NCI-H524 (cell line): ENCODE measurements at places on chromosomes 1 and 21.

DNA sequence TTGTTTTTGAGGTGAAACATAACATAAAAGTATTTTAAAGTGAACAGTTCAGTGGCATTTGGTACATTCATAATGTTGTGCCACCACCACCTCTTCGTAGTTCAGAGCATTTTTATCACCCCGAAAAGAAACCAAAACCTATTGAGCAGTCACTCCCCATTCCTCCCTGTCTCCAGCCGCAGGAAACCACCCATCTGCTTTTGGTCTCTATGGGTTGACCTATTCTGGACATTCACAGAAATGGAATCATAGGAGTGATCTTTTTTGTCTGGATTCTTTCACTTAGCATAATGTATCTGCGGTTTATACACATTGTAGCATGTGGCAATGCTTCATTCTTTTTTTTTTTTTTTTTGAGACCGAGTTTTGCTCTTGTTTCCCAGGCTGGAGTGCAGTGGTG lies 141.2 kb downstream of the VPS13D start:
- no peak for DNase-seq

DNA sequence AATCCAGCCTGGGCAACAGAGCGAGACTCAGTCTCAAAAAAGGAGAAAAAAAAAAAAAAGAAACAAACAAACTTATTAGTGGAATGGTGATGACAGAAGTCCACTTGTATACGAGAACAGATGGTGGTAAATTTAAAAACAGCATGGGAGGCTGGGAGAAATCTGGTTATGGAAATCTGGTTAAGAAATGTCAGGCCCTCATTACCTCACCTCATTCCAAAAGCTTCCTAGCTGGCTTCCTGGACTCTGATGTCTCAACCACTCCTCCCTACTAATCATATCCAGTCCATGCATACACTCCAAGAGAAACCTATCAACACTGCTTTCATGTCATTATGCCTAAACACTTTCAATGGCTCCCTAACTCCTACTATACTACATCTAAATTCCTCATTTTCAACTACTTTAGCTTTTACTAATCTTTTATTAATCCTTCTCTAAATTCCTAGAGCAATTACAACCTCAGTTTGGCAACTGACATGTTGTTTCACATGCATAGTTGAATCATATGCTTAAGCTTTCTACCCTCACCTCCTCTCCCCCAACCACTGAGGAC lies 52.9 kb downstream of the FOXJ3 start:
- peak; percentile 14 for DNase-seq

- DNase-seq, result no peak
These were observed 94.0 kb downstream of the CLIC6 start for GRCh38 chr21:34762786-34763185.

GRCh38 chr1:19557609-19558051 lies 72.3 kb upstream of the CAPZB start:
- no peak for DNase-seq

GRCh38 chr21:14547834-14548513 lies 1.9 kb upstream of the SAMSN1 start:
- DNase-seq, result no peak

GRCh38 chr1:46480959-46481646 lies 8.5 kb upstream of the DMBX1 start:
- no peak for DNase-seq

- no peak for DNase-seq
These were observed 256.3 kb upstream of the DUSP10 start for GRCh38 chr1:221998186-221998612.

DNA sequence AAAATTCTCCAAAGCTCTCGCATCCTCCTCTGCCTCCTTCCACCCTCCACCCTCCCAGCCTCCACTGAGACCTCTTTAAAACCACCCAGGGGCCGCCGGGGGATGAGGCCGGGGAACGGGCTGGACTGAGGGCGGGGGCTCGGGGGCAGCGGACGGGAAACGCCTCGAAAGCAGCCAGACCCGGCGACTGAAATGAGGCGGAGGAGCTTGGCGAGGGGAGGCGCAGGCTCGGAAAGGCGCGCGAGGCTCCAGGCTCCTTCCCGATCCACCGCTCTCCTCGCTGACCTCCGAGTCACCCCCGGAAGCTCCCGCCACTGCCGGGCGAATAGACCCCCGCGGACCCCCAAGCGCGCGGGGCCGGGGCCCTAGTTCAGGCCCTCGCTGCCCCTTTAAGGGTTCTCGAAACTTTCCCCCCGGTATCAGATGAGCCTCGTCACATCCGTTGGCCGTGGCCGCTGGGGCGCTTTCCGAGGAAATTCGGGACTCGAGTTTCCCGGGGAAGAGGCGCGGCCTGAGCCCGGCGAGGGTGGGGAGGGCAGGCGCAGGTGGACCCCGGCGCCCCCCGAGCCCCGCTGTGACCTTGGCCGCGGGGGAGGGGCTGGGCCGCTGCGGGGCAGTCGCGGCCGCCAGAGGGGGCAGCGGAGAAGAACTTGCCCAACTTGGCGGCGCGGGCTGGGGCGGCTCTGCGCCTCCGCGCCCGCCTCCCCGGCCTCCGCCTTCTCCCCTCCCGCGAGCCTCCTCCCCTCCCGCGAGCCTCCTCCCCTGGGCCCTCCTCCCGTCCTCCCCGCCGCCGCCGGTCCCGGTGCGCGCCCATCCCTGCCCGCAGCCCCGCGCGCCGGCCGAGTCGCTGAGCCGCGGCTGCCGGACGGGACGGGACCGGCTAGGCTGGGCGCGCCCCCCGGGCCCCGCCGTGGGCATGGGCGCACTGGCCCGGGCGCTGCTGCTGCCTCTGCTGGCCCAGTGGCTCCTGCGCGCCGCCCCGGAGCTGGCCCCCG lies at the start of gene BACE2:
Gene BACE2, plus strand, starts transcription at position 813 of the 995 bp plus-strand sequence. Its CDS starts 104 bp downstream, at position 917.
- peak; percentile 5 for DNase-seq

GRCh38 chr1:115118611-115119010 lies 29.3 kb upstream of the TSPAN2 start:
- DNase-seq, result no peak

DNA sequence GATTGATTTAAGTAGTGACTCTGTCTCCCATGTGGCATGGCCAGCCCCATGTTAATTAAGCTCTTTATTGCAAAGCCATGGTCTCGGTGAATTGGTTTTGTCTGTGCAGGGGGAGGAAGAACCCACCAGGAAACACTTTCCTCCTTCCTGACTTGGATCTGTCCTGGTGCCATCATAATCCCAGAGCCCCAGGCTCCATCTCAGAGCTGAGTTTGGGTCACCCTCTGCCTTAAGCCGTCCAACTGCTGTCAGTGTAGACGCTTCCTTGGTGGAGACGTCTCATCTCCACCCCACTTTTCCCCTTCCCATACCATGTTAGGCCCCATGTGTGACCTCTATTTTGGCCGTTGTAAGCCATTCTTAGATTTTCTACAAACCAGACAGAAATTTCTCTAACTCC lies 36.0 kb upstream of the COL6A2 start:
- DNase-seq, result no peak

- no peak for DNase-seq
These were observed 245.7 kb upstream of the RGS18 start for GRCh38 chr1:191912517-191912916.

- DNase-seq, result no peak
These were observed 5.7 kb downstream of the RGS5 start for GRCh38 chr1:163197022-163197421.

- DNase-seq, result no peak
These were observed 145.4 kb downstream of the GALNT2 start for GRCh38 chr1:230212405-230212936.

GRCh38 chr1:246005067-246005466 lies 502.0 kb downstream of the SMYD3 start:
- no peak for DNase-seq

- no peak for DNase-seq
These were observed 7.3 kb downstream of the CCN1 start for GRCh38 chr1:85587841-85588240.

DNA sequence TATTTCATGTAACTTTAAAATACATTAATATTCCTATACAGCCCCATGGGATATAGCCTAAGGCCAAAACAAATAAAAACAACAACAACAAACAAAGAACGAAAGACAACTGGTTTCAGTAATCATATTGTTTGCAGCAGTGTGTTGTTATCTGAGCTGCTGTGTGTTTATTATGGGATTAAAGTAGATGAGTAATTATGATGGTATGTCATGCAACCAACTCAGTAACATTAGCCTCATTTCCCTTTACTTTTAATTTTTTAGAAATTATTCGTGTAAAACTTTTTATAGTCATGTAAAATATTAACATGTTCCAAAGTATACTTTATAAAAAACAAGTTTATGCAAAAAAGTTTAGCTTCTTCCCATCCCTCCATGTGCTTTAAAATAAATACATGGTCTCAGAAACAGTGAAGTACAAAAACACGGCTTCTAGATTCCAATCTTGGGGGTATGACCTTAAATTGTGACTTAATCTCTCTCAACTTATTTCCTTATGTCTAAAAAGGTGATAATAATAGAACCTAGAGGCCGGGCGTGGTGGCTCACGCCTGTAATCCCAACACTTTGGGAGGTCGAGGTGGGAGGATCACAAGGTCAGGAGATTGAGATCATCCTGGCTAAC lies 176.1 kb downstream of the SLC45A1 start:
- DNase-seq, result no peak

DNA sequence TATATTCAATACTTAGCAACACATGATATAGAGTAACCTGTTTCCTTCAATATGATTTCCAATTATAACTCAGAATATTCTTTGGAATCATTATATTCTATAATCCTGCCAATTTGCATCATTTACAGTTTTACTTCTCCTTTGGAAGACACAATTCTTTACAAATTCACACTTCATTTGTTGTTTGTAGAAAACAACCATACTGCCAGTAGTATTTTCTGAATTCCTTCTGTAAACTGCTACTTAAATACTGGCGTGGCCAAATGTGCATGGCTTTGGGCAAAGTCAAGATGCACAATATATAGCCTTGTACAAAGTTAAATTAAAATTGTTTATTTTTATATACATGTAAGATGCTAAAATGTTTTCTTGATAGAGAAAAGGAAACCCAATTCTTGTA lies 687.1 kb upstream of the NEGR1 start:
- no peak for DNase-seq

DNA sequence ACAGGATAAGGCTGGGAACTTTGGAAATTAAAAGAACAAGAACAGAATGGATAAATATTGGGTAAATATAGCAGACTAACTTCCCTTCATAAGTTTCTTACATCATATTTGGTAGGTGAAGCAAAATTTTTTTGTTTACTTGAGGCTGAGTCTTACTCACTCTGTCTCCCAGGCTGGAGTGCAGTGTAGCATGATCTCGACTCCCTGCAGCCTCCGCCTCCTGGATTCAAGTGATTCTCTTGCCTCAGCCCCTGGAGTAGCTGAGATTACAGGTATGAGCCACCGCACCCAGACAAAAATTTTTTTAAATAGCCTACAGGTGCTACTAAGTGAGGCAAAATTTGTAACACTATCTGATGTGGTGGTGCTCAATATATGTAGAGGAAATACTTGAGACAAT lies 50.7 kb downstream of the TM2D1 start:
- DNase-seq, result no peak

DNA sequence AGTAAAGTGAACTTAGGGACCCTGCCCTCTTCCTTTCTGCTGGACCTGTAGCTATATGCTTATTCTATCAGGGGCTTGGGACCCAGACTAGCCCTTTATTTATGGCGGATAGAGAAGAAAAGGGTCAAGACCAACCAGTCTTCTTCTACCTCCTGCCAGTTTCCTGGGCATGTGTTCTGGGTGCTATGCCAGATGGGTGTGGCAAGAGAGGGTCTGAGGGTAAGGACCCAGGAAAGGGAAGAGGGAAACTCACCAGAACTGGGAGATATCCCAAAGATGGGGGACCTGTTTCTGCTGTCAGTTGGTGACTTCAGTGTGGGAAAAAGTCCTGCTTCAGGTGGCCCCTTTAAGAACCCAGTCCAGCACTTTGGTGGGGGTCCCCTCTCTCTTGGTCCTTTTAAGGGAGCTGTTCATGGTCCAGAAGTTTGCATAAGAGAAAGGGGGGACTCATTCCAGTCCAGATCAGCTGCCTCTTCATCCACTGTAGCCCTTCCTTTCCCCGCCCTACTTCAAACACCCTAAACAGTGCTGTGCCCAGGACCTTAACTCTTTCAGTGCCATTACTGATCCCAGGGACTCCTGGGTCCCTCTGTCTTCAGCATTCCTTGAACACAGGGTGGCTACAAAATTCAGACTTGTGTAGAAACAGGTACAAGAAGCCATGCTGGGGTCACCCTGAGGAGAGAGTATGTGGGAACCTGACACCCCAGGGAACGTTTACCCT lies 18.4 kb downstream of the SSR2 start:
- DNase-seq, result no peak

DNA sequence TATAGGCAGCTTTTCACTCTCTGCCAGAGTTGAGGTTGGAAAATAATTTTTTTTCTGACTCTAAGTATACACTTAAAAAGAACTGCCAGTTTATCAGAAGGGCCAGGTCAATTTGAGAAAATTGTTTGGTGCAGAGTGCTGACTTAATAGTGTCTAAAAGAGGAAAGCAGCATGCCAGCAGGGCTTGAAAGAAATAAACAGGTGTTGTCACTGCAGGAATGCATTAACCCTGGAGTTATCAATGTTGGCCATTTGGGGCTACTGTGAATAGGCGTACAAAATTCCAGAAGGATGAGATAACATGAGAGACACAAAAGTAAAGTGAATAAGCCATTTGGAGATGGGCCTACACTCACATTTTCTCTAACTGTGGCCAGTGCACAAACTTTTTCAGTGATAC lies 220.6 kb upstream of the PLD5 start:
- DNase-seq, result no peak

GRCh38 chr1:5481889-5482288 lies 510.3 kb downstream of the NPHP4 start:
- peak; percentile 11 for DNase-seq

GRCh38 chr1:30263888-30264671 lies 459.3 kb downstream of the MATN1 start:
- no peak for DNase-seq

- DNase-seq, result peak; percentile 87
These were observed 8.3 kb upstream of the RNF19B start for GRCh38 chr1:32972814-32973428.

DNA sequence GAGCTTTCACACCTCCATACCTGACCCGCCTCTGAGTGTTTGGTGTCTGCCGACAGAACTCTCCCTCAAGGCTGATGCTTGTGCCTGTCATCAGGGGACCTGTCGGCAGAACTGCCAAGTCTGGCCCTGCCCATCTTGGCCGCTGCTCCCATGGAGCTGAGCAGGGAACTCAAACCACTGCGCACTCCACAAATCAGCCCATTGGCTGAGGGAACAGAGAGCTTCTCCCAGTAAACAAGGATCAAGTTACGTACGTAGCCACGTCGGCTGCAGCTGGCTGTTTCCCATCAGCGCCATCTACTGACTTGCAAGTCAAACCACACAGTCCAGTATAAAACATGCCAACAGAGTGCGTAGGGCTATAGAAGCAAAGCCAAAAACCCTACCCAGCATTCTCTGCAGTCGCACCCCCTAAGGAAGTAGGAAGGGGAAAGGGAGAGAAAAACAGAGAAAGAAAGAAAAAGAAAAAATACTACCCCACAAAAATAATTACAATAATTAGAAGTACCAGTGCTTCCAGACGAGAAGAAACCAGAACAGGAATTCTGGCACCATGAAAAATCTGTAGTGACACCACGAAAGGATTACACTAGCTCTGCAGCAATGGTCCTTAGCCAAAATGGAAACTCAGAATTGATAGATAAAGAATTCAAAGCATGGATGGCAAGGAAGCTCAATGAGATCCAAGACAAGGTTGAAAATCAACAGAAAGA lies 13.1 kb downstream of the KRTAP13-1 start:
- DNase-seq, result peak; percentile 99

GRCh38 chr1:70140894-70141293 lies 64.5 kb downstream of the LRRC40 start:
- DNase-seq, result no peak

- DNase-seq, result no peak
These were observed 39.0 kb upstream of the SLC30A10 start for GRCh38 chr1:219967361-219967760.
